ENCODE measurements at places on chromosomes 13 and 19.

DNA sequence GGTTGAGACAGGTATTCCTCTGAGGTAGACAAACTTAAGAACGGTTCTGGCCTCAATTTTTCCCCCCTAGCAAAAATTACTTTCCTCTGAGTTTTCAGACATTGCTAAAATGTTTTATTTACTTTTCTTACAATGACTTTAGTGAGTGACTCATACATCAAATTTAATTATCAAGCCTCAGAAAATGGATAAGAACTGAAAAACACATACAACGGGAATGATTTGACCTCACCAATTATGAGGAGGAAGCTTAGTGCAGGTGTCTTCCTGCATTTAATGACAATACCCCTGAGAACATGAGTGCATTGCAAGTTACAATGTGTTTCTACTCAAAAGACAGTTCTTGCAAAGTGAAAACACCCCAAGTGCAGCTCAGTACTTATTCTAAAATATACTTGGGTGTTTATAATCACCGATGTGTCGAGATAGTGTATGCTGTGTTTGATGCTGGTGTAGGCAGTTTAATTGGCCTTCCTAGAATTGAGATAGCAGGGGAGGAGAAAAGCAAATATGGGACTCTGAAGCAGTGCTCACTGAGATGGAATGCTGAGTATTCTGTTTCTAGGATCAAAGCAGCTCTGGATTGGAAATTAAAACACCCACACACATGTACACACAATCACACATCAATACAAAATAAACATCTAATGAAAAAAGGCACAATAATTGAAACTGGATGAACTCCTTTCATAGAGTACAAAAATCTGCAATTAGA is 189.5 kb upstream of the SLC10A2 start:
- DNase-seq: no peak

GRCh38 chr13:48380581-48380980 is 32.3 kb downstream of the LPAR6 start:
- DNase-seq: no peak

GRCh38 chr19:9971166-9971897 is 35.0 kb upstream of the OLFM2 start:
- no peak for DNase-seq

- DNase-seq: peak; percentile 31
Observed at GRCh38 chr19:55437410-55437809, 5.7 kb downstream of the SHISA7 start.

DNA sequence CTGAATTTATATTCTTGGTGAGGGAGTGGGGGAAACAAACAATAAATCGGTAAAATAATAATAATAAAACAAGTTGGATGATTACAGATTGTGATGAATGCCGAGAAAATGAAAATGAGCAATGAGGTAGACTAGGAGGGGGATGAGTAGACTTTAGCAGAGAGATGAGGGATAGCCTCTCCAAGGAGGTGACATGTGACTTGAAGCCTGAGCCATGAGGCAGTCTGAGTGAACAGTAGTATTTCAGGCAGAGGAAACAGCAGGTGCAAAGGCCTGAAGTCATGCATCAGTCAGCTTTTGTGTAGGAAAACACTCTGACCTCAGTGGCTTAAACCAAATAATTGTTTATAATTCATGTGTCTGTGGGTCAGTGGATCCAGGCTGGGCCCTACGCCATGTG is 4.6 kb downstream of the ZNF135 start:
- DNase-seq: no peak

- DNase-seq: no peak
Observed at GRCh38 chr13:38363219-38363618, 13.6 kb downstream of the UFM1 start.

GRCh38 chr13:105147461-105147860 is 1388.0 kb downstream of the EFNB2 start:
- no peak for DNase-seq

DNA sequence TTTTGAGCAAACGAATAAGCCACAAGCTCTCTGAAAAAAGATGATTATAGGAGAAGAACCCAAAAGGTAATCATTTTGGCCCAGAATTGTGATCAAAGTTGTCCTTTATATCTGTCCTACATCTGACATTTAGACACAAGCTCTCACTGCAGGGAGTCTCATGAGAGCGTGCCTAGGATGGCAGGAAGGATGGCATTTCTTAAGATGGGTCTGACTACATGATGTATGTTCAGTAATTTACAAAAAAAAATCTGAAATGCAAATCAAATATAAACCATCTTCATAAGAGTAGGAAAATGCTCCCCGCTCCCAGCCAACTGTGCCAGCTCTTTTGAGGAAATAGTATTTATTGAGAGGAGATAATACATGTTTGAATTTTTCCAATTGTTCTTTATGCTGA is 81.0 kb upstream of the MBNL2 start:
- no peak for DNase-seq

DNA sequence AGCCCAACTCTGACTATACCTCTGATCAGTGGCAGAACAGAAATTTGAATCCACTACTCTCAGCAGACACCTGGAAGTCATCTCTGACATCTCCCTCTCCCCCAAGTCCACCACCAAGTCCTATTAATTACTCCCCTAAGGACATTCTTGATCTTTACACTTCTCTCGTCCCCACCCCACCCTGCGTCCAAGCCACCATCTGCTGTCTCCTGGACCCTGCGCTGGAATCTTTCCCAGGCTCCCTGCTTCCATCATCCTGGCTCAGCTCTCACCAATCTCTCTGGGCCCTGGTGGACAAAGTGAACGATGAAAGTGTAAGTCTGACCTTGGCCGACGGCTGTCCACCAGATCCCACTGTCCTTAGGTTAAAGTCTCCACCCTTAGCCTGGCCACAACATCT is 145.6 kb upstream of the GJB6 start:
- no peak for DNase-seq

GRCh38 chr13:45670189-45670885 is 31.8 kb upstream of the CBY2 start:
- no peak for DNase-seq

GRCh38 chr19:16889366-16889882 is 625 bp downstream of the F2RL3 start:
- no peak for DNase-seq

DNA sequence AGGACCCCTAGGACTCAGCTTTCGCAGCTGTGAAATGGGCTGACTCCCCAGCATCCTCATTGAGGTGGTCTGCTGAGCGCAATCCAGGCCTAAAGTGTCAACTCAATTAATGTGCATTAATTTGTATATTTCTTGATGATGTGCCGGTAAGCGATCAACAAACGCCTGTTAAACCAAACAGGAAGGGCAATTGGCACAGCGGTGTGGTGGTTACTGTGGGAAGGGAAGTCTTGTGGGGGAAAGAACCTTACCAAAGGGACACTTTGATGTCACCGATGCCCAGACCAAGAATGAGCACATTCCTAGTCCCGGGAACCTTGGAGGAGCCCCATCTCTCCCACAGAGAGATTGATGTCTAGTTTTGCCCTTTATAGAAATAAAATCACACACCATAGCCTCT is 1.6 kb downstream of the JAK3 start:
- DNase-seq: no peak

- peak; percentile 46 for DNase-seq
Observed at GRCh38 chr13:95494082-95494681, 58.3 kb upstream of the CLDN10 start.

DNA sequence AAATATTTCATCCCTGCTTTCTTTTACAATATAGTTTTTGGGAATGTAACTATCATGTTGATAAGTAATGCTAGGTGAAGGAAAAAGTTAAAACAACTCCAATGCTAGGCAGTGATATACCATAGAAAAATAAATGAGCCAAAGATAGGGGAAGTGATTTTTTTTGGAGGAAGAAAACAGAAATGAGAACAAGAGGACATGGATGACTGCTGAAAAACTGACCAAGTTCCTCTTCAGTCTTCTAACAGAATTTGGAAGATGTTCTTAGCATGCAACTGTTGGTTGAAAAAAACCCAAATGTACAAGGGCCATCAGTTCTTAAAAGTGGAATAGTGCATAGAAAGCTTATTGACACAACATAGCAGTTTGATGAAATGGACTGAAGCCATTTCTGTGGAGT is 262.5 kb upstream of the STARD13 start:
- DNase-seq: no peak

GRCh38 chr13:26923824-26924605 is 163.4 kb upstream of the GPR12 start:
- peak; percentile 63 for DNase-seq

GRCh38 chr19:46722421-46723022 is 5.6 kb upstream of the PRKD2 start:
- DNase-seq: no peak

- no peak for DNase-seq
Observed at GRCh38 chr19:5995606-5996005, 17.7 kb upstream of the RANBP3 start.

GRCh38 chr19:42207767-42208271 is 9.7 kb downstream of the DEDD2 start:
- DNase-seq: peak; percentile 84

- no peak for DNase-seq
Observed at GRCh38 chr13:52033039-52033438, 8.5 kb downstream of the UTP14C start.

GRCh38 chr13:52846567-52847321 is 1.7 kb downstream of the PCDH8 start:
- peak; percentile 10 for DNase-seq

DNA sequence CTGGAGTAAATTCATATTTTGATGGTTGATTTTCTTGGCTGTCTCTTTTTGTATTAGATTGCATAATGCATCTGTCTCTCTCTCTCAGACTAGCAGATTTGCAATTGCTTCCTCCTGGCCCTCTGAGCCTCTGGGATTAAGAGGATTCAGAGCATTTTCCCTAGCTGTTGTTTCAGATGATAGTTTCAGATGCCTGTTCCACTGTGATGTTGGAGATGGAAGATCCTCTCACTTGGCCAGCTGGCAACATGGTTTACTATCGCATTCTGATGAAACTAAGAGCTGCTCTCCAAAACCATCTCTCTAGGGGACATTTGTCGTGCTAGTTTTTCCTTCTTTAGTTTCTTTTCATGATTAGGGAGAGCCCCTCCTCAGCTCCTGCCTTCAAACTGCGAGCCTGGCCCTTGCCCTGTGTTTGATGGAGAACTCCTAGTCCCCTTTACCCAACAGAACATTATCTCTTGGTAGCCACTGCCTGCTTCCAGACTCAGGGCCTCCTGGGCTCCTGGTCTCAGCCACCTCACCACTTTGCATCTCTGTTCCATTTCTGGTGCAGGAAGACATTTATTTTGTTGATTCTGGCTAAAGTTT is 244.6 kb downstream of the B3GLCT start:
- DNase-seq: no peak

GRCh38 chr19:6248844-6249243 is 30.9 kb downstream of the MLLT1 start:
- no peak for DNase-seq

DNA sequence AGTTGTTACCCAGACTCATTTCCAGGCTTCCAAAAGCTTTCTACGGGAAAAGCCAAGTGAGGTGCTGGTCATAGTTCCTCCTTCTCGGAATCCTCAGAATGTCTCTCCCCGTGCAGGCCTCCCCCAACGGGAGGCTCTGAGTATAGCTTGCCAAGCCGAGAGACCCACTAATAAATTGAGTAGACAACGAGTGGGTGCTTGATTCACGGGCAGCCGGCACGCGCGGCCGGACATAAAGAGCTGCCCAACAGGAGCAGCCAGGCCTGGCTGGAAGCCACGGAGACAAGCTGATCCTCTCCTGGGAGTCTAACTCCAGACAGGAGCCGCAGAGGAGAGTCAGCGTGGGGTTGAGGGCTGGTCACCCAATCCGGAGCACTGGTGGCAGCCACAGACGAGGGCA is 43.4 kb upstream of the MEDAG start:
- peak; percentile 68 for DNase-seq

DNA sequence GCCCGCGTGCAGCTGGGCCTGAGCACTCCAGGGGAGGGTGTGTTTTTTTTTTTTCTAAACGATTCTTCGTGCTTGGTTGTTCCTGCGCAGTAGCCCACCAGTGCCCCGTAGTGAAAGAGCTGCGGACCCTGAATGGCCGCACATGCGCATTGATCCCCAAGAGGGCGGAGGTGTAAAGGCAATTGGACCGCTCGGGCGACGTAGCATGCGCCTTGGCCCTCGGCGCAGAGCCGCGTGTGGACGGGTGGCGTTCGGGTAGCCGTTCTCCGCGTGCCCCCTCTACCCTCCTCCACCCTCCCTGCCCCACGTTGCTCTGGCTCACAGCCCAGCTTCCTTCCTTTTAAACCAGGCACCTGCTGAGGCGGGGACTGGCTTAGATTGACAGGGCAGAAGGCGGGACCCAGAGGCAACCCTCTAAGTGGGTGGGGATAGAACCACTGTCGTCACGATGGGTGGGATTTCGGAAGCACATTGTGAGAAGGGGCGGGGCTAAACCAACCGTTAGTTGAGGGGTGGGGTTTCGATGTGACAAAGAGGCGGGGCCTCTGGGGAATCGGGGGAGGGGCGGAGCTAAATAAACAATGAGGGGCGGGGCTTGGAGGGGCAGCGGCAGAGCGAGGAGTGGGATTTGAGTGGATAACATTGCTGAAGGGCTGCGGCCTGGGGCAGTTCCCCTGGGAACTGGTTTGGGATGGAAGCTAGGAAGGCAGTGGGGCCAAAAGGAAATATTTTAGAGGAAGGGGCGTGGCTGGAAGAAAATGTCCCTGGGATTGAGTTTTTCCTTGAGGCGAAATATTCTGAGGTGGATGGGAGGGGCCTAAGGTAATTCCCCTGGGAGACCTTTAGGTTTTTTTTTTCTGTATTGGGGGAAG is 543 bp upstream of the NUP62 start:
- DNase-seq: peak; percentile 91

DNA sequence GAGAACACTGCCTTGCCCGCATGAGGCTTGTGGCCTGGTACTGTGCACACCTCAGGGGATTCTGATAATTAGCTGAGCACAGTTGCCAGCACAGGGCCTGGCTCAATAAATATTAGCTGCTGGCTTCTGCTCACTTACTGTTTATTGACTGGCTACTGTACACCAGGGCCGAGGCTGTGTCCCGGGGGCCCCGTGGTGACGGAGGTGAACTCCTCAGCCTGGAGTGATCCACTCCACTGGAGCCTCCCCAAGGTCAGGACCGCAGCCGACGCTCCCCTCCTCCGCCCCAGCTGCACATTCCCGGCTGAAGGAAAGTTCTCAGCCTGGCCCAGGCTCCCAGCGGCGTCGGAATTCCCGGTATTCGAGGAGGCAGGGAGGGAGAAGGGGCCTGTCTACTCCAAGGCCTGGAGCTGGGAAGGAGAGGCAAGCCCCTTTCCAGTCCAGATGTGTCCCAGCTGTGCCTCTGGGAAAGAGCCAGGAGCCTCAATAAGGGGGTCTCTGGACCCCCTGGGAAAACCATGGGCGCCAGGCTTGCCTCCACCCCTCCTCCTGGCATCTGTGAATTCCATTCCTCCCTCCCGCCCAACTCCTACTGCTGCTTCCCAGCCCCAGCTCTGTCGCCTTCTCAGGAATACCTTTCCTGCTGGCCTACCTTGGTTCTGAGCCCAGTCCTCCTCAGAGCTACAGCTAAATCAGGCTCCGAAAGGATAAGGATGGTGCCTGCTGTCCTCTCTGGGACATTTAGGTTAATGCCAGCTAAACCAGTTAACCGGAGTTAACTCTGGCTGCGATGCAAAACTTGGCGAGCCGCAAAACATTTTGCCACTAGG is 7.3 kb downstream of the RPS16 start:
- DNase-seq: peak; percentile 91

DNA sequence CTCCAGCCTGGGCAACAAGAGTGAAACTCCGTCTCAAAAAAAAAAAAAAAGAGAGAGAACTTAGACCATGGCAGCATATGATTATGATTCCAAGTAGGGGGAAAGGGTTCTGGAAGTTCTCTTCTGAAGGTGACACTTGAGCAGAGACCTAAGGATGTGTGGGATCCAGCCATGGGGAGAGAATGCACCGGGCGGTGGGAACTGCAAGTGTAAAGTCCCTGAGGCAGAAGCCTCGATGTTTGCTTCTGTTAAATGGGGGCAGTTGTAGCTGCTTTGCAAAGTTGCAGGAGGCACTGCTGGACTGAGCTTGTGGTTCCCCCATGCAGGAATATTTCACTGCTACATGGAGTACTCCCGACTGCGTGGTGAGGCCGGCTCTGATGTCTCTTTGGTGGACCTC is 9.1 kb downstream of the SLC44A2 start:
- DNase-seq: no peak

All from astrocyte (in vitro differentiated cells and primary cell).